ENCODE measurements at places on chromosomes 5 and 9.

GRCh38 chr9:21102305-21102704 lies 24.6 kb upstream of the IFNB1 start:
- no peak for DNase-seq

- DNase-seq, result no peak
Measured at GRCh38 chr9:99078717-99079116, 26.2 kb upstream of the TGFBR1 start.

DNA sequence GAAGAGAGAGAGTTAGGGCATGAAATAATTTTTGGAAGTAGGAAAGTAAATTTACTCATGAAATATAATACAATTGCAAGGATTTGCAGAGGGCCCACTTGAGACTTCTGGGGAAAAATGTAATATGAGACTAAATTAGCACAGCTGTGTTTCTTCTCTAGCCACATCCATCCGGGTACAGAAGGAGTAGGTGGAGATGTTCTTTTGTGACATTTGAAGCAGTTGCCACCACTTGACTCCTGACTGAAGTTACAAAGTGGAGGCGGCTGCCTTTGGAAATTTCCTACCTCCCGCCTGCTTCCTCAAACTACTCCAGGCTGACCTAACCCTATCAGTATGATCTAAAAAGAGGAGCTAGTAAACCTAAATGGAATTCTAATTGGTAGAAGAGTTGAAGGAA lies 58.1 kb upstream of the SHISAL2B start:
- DNase-seq, result no peak

DNA sequence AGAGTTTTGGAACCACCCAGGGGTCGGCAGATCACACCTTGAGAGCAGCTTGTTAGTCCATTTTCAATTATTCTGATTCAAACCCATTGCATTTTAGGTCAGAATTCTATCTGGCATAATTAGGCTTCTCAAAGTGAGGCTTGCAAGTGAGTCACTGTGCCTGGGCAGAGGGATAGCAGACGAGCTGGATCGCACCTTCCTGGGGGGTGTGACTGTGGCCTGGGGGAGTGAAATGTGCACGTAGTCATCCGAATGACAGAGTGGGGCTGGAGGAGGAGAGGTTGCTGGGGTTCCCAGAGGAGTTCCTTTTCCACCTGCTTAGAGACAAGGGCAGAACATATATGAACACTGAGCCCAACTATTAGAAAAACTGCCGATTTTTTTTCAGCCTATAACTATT lies 31.7 kb downstream of the SPACA9 start:
- DNase-seq, result no peak

DNA sequence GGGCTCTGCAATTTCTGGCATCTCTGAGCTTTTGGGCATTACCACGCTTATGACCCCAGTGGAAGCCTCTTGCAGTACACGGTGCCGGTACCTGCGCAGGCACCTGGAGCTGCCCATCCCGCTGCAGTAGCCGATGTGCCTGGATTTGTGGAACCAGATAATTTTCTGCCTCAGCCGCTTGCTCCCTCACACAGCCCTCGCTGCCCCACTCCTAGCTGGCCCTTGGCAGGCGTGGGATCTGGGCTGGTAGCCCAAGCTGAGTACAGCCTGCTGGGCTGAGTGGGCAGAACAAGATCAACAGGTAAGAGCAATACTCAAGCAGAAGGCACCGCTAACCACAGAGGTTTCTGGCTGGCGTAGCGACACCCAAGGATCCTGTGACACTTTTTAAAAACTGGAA lies 1808.8 kb upstream of the ACO1 start:
- no peak for DNase-seq

- peak; percentile 49 for DNase-seq
Measured at GRCh38 chr5:55232271-55232984, 980 bp downstream of the CCNO start.

- no peak for DNase-seq
Measured at GRCh38 chr5:73253047-73253660, 80.2 kb downstream of the TMEM174 start.

DNA sequence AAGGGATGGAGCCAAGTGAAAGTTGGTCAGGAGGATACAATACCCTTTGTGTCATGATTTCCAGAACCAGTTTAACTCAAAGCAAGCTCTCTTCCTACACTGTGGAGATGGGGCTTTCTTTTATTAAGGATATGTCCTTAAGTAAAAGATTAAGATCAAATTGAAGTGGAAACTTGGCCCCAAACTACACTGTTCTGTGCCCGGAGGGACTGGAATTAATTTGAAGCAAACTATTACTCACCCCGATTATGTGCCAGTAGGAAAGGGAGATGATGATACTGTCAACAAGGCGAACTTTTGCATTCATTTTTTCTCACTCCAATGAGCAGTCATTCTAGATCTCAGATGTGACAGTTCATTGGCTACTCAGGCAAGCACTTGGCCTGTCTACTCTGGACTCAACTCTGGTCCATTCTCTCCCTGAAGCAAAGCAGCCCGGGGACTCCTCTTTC lies 186.7 kb downstream of the NTRK2 start:
- no peak for DNase-seq

GRCh38 chr5:136236479-136237083 lies 43.6 kb upstream of the SMIM32 start:
- no peak for DNase-seq

DNA sequence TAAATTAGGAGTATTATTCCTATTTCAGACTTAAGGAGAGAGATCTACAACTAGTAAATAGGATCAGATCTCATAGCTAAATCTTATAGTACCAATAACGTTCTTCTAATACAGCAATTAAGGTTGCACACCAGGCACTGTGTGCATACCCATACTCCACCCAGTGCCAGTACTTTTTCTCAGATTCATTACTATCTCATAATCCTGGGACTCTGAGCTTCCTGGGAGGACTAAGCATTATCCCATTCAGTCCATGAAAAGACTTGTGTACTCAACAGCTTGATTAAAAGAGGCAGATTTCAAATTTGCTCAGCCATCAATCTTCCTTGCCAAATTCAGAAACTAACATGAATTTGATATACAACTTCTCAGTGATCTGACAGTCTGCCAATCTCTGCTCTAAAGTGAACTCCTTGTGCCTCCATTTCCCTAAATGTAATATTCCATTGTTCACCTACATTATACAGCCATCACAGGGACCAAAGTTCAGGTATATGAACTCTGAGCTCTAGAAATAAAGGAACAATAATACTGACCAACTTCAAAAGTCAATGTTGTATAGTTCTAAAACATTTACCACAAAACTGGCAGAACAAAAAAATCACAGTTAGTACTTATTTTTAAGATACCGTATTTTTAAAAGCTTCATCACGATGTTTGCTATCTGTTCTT lies 7.2 kb downstream of the STRBP start:
- no peak for DNase-seq

DNA sequence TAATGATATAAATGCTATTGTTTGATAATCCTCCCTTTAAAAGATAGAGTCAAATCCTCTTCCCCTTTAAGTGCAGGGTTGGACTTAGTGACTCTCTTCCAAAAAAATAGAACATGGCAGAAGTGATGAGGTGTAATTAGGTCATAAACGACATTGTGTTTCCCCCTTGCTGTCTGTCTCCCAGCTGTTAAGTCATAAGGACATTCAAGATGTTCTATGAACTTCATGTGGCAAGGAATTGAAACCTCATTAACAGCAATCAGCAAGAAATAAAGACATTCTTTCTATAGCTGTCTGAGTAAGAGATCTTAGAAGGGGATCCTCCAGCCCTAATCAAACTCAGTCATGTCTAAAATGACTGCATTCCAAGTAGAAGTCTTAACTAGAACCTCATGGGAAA lies 3.3 kb upstream of the SLC25A46 start:
- no peak for DNase-seq

- no peak for DNase-seq
Measured at GRCh38 chr5:130884023-130884422, 281.0 kb downstream of the HINT1 start.
